ENCODE measurements at places on chromosomes 7 and 10.

DNA sequence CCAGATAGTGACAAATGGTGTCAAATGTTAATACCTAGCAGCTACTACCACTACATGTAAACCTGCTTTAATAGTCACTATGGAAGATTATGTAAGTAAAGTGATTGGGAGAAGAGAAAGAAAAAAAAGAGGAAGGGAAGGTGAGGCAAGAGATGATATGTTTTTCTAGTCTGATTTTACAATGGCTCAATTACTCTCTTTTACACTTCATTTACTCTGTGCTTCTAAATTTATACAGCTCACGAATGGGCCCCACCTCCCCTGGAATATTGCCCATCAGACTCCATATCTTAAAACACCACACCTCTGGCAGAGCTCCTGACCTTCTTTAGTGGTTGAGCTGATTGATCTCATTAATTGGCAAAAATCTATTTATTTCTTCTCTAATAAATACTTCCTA is 28.0 kb upstream of the IKZF1 start:
- no peak for DNase-seq

GRCh38 chr7:102925976-102926782 is 13.4 kb downstream of the LRRC17 start:
- DNase-seq, result no peak

DNA sequence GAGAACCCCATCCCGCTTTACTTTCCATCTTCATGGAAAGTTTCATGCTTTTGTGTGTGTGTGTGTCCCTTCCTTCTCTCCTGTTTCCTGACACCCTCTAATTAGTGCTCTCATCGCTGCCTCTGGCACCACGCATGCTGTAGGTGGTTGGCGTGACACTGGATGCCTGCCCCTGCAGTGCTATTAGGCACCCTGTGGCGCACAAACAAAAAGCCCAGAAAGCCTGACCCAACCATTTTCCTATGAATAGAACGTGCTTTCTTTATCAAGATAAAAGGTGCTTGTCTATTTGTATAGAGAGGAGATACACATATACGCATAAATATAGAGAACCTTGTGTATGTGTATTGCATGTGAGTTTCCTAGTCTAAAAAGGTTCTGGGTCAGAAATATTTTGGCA is 120.8 kb upstream of the CDCA7L start:
- no peak for DNase-seq

DNA sequence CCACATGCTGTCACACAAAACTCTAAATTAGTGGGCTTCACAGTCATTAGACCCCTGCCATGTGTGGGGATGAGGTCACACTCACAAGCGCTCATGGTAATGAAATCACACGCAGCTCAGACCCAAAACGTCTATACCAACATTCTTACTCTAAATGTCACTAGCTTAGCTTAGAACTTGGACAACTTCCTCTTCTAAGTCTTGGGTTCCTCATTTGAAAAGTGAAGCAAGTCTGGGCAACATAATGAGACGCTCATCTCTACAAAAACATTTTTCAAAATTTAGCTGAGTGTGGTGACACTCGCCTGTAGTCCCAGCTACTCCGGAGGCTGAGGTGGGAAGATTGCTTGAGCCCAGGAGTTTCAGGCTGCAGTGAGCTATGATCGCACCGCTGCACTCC is 92.7 kb upstream of the MACROH2A2 start:
- DNase-seq, result no peak

DNA sequence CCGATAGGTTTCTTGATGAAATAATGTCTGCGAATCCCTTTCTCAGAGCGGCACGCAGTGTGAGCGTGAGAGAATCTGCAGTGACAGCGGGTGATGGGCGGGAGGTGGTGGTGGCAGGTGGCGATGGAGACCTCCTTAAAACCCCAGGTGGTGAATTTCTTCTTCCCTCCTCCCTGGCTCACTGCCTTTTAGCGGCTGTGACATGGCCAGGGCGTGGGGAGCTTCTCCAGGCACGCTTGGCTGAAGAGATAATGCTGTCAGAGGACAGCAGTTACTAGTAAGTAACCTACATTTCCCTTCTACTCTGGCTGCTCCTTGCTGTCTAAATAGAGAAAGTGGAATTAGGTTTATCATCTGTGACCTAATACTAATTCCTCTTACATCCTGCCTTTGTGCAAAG is 141.4 kb upstream of the INSYN2A start:
- DNase-seq, result no peak

GRCh38 chr10:95814011-95814727 is 58.2 kb downstream of the ENTPD1 start:
- DNase-seq, result peak; percentile 61

- DNase-seq, result no peak
Observed at GRCh38 chr7:92042056-92042737, 92.1 kb downstream of the CYP51A1 start.

DNA sequence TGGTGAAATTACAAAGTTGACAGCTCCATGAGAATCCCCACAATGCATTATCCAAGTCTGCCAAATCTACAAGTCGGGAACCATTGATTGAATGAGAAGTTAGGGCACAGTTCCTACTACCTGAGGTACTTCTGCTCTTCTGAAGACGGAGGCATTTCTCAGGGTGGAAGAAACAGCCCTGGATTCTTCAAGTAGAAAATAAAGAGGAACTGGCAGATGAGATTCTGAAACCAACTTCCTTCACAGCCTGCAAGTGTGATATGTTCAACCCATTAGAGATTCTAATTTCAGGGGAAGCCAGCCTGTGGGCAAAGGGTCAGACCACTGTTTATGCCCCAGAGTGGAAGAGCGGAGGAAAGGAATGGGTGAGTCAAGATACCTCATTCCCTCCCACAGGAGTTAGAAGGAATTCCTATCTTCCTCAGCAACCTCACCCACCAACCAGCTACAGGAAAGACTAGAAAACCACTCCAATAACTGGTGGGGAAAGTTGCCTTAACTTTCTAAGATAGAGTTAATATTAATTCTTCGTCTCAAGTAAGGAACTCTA is 50.5 kb upstream of the BMPER start:
- no peak for DNase-seq

DNA sequence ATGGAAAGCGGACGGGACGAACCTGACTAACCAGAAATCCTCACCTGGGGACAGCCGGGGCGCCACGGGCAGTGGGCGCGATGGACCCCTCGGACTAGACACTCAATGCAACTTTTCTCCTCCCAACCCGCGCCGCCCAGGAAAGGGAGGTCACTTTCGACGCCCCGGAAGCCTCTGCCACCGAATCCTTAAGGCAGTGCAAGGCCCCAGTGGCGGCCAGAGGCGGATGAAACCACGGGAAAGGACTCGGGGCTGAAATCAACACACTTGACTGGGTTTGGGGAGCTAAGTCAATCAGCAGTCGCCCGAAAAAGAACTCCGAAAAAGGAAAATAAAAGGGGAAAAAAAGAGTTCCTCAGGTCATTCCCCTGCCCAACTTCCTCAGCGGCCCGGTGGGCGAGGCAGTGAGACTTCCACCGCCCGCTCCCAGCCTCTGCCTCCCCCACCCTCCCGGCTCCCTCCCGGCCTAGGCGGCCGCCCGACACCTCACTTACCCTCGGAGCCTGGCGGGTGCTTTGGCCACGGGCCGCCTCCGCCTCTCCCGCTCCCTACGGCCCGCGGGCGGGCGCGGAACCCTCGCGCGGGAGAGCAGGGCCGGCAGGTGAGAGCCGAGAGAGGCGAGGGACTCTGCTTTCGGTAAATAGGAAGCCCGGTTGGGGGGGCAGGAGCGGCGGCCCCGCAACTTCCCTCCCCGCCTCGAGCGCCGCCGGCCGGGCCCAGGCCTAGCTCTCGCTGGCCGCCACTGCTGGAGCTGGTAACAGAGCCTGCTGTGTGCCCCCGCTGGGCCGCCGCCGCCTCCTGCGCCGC is 518 bp downstream of the WAPL start:
- no peak for DNase-seq

DNA sequence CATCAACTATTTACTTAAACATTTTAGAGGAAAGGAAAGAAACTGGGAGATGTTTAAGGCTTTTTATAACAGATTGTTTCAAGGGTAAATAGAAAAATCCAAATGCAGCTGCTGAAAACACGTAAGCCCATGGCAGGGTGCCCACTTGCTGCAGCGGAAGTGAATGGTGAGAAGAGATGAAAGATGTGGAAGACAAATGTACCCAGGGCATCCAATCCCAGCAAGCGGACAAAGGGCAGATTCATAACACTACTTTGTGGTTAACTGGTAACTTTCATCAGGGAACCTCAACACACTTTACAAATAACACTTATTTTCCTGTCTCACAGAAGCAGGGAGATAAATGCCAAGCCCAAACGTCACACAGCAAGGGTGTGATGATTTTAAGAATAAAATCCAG is 358.4 kb downstream of the KCNMA1 start:
- DNase-seq, result no peak

- DNase-seq, result no peak
Observed at GRCh38 chr10:118505363-118505762, 90.1 kb downstream of the PRLHR start.

- DNase-seq, result peak; percentile 49
Observed at GRCh38 chr10:62804356-62805230, at the start of gene ADO. TSS of gene ADO (plus strand) at chr10:62804720. CDS start at chr10:62805060, 340 bp downstream.

GRCh38 chr10:113127901-113128283 is 177.8 kb downstream of the TCF7L2 start:
- no peak for DNase-seq

DNA sequence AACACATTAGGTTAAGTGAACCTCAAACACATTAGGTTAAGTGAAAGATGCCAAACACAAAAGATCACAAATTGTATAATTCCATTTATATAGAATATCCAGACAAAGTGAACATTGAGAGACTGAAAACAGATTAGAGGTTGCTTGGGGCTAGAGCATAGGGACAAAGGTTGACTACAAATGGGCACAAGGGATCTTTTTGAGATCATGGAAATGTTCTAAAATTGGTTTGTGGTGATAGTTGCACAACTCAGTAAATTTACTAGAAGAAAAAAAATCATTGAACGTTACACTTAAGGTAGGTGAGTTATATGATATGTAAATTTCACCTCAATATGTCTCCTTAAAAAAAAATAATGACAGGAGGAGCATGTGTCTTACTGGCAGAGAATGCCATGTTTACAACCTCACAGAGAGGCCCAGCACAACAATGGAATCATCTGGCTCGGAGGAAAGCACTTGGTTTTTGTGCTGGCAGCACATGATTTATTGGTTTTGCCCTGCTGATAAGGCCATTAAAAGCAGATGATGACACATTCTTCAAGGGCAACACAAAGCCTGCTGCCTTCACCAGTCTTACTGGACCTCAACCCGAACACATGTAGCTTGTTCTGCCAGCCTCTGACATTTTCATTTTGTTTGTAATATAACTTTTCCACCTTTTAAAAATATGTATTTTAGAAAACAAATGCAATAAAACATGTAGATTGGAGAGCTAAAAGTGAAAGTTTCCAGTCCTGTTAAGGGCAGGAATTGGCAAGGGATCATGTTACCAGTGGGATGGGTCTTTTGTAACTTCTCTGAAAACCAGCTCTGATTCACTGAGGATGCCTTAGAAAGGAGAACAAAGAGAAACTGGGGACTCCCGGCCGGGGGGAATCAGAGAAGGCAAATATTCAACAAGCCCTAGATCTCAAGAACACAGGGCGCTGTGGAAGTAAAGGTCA is 11.9 kb upstream of the LMOD2 start:
- no peak for DNase-seq

GRCh38 chr7:44213206-44213876 is 12.6 kb downstream of the YKT6 start:
- no peak for DNase-seq

- no peak for DNase-seq
Observed at GRCh38 chr7:68207676-68208075, 1211.0 kb downstream of the TYW1 start.

- no peak for DNase-seq
Observed at GRCh38 chr7:71538210-71538609, 406.3 kb downstream of the GALNT17 start.

DNA sequence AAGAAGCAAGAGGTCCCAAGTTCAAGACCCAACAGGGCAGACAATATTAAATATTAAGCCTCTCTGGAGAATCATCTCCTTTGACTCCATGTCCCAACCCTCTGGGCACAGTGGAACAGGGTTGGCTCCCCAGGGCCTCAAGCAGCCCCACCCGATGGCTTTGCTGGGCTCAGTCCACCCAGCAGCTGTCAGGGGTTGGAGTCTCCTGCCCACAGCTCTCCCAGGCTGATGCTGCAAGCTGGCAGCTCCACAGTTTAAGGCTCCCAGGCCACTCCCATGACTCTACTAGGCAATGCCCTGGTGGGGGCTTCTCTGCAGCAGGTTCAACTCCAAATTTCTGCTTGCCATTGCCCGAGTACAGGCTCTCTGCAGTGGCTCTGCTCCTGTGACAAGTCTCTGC is 55.1 kb downstream of the LARP4B start:
- DNase-seq, result no peak

- no peak for DNase-seq
Observed at GRCh38 chr7:748446-748845, 21.4 kb upstream of the PRKAR1B start.

DNA sequence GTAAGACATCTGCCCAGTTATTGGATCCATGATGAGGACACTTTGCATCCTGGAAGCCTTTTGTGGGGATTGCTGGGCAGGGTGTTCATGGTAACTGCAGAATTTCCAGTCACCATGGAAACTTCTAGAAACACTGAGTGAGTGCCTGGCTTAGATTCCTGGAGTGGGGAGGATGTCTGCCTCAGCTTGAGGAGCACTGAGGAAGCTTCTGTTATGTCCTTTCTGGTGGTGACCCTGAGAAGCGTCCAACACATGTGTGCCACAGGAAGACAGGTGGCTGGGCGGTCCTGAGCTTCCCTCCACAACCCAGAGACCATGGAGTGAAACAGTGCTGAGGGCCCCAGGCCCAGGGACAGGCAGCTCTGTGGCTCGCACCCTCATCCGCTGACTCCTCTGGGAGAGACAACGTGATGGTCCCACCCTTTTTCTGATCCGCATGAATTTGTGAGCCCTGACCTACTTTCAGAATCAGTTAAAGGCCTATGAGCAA is 191.8 kb upstream of the CXCL12 start:
- no peak for DNase-seq

DNA sequence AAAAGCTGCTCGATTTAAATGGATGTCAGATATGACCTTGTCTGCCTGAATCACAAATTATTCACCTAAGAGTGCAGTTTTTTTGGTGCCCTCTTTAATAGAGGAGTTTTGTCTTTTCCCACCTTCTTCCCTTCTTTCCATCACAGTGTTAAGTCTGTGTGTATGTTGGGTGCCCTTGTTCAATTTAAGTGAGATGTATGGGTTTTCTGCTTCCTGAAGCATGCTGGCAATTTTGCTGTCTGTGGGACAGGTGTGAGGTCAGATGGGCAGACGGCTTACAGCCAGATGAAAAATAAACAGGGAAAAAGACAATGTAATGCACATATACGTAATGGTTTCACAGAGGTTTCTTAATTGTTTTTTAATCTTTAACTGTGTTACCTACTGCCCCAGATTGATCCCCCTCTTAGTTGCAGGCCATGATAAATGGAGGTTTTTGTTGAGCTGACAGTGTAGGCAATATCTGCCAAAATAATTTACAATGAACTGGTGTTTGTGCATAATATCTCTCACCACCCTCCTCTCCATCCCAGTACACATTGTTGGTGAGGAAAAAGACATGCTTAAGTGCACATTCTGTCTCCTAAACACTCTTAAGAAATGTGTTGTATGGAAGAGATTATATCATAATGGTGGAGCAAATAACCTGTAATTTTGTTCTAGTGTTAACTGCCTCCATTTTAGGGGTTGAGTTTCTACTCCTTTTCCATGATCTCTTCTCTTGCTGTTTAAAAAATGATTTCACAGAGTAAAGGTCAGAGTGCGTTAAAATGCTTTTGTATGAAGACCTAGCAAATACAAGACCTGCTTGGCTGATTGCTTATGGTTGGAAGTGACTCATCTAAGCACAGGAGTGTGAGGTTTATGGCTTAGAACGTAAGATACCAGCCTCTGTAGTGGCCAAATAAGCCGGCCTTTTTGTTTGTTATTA is 123.9 kb downstream of the LRRC4 start:
- no peak for DNase-seq

GRCh38 chr10:27783660-27784059 is 38.0 kb upstream of the MKX start:
- no peak for DNase-seq
